ENCODE measurements at places on chromosomes 6 and 20. TPM values are rescaled to one million over a fixed set of nuclear protein-coding genes. Genes with fewer than 3 reads are reported as not detected.

Gene OPRL1
- total RNA-seq, result 0.93 TPM

Gene ACSS2
- 39.1 TPM for total RNA-seq

Gene ME1
- total RNA-seq, result 1.9 TPM

Gene CEP43
- 11.4 TPM for total RNA-seq

Gene JPH2
- 76.8 TPM for total RNA-seq

Gene TCP11
- 0.44 TPM for total RNA-seq

Gene DDO
- total RNA-seq, result 0.49 TPM

Gene NFYA
- total RNA-seq, result 14.4 TPM

Gene ARMC12
- total RNA-seq, result 0.62 TPM

Gene TOX2
- total RNA-seq, result 0.44 TPM

GRCh38 chr6:13712599-13712898 lies 914 bp upstream of the RANBP9 start:
- H3K36me3 ChIP-seq, result no peaks in the 10 kb centered on the region
- H3K4me1 ChIP-seq, result peaks cover 11% of the 10 kb centered on the region
- peak overlapping the region; percentile 67 for H3K4me3 ChIP-seq
- DNase-seq, result peak; percentile 79

- DNase-seq, result no peak
- H3K27ac ChIP-seq, result no peak overlapping the region
- no peaks in the 10 kb centered on the region for H3K36me3 ChIP-seq
- H3K4me3 ChIP-seq, result no peak overlapping the region
Measured at GRCh38 chr20:36125097-36125496, 29.4 kb upstream of the EPB41L1 start.

DNA sequence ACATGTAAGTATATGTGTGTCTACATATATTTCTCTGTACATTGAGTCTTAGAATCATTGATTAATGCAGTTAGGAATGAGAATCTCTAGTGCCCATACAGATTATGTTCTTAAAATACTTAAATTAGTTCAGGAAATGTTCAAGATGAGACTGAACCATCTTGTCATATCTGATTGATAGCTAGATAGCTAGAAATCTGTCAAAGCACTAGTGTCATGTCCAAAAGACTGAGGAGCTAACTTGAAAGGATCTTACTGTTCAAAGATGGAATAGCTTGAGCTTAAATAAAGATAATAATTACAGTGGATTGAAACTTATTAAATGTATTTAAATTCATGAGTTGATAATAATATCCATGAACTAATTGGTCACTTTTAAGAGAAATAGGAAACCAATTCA lies 191.7 kb upstream of the TCF21 start:
- no peak for DNase-seq
- H3K4me1 ChIP-seq, result peaks cover 3% of the 10 kb centered on the region
- no peaks in the 10 kb centered on the region for H3K36me3 ChIP-seq

DNA sequence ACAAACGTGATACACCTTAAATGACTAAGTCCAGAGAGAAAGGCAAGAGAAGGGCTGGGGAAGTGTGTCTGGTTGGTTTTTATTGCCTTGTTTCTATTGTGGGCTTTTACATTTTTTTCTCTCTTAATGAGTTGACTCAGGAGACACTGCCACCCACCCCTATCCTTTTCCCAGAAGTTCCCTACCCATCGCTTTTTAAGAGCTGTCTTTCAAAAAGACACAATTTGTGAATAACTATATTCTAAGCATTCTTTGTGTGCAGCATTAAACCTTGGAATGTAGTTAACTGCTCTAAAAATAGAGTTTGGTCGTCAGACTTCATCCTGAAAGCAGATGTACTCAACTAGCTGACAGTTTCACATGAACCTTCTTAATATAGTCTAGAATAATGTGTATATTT lies 174.9 kb downstream of the ISM1 start:
- no peaks in the 10 kb centered on the region for H3K27me3 ChIP-seq
- H3K36me3 ChIP-seq, result no peaks in the 10 kb centered on the region
- no peaks in the 10 kb centered on the region for H3K4me1 ChIP-seq
- peak; percentile 30 for DNase-seq
- H3K4me3 ChIP-seq, result no peak overlapping the region
- H3K27ac ChIP-seq, result no peak overlapping the region

- no peaks in the 10 kb centered on the region for H3K27me3 ChIP-seq
- no peaks in the 10 kb centered on the region for H3K36me3 ChIP-seq
- H3K27ac ChIP-seq, result no peak overlapping the region
- H3K4me1 ChIP-seq, result no peaks in the 10 kb centered on the region
- no peak for DNase-seq
Measured at GRCh38 chr20:8624046-8624445, 444.8 kb upstream of the PLCB4 start.

DNA sequence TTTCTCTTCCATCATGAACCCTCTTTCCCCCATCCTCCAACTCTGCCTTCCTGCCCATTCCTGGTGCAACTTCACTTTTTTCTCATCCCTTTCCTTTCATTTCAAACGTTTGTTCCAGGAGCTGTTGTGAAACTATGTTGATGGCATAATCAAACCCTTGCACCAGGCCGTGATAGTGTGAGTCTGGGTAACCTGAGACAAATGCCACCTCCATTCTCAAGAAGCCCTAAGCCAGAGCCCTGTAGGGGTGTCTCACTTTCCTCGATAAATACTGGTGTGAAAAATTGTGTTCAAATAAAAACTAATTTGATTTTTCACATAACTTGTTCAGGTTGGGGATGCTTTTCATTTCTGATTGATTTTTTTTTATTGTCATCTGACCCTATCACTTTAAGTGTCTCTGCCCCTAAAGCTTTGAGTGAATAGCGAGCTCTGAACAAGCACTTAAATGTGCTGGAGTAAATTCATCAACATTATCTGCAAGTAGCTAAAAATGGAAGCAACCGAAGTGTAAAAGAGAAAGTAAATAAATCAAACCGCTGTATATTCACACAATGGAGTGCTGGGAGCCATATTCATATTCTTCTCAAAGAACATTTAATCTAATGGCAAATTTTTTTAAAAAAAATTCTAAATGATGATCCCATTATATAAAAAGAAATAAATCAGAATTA lies 303.1 kb upstream of the CDYL start:
- no peak for DNase-seq
- no peaks in the 10 kb centered on the region for H3K4me1 ChIP-seq
- H3K36me3 ChIP-seq, result no peaks in the 10 kb centered on the region

DNA sequence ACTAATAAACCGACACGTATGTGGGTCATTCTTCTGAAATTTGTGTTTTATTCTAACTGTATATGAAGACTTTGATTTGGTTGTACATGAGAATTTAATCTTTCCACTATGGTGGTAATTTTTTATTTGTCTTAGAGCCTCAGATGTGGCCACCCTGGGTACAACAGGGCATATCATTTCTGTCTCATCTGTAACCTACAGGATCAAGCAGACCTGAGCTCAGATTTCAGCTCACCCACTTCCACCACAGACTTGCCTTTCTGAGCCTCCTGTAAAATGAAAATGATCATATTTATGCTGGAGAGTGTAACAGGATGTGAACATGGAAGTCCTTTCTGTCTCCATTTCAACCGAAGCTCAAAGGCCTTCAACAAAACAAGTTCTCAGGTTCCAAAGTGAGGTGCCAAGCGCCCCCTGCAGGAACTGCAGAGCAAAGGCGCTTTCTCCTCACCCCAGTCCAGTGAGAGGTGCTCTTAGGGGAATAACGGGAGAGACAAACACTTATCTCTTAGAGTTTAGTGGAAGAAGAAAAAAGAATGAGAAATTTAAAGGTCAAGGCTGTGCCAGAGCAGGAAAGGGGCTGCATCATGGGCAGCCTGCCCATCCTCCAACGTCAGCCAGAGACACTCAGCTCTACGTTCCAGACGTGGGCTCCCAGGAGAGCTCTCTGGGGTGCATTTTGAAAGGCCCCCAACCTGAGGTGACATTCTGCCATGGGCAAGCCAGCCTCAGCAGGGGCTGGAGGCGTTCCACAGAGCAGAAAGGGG lies 23.0 kb upstream of the CD24 start:
- no peaks in the 10 kb centered on the region for H3K27me3 ChIP-seq
- H3K36me3 ChIP-seq, result no peaks in the 10 kb centered on the region
- H3K27ac ChIP-seq, result no peak overlapping the region
- no peak overlapping the region for H3K4me3 ChIP-seq

DNA sequence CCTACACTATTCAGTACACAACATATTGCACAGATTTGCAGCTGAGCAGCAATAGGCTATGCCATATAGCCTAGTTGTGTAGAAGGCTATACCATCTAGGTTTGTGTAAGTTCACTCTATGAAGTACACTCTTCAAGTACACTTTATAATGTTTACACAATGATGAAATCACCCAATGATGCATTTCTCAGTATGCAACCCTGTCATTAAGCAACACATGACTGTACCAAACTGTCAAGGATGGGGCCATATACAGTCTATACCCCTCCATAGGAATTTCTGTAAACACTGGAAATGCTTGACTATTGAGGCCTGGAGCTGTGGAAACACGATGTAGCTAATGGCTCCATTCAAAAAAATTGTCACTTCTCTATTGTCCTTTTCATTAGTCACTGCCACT lies 535.4 kb downstream of the EPM2A start:
- H3K36me3 ChIP-seq, result no peaks in the 10 kb centered on the region
- H3K4me1 ChIP-seq, result no peaks in the 10 kb centered on the region
- H3K4me3 ChIP-seq, result no peak overlapping the region
- no peaks in the 10 kb centered on the region for H3K27me3 ChIP-seq

GRCh38 chr6:13190376-13190775 lies 138.0 kb downstream of the TBC1D7 start:
- H3K27ac ChIP-seq, result no peak overlapping the region
- DNase-seq, result no peak
- no peaks in the 10 kb centered on the region for H3K36me3 ChIP-seq
- H3K4me3 ChIP-seq, result no peak overlapping the region

GRCh38 chr6:2782356-2782708 lies 17.1 kb downstream of the WRNIP1 start:
- H3K4me3 ChIP-seq, result no peak overlapping the region
- peaks cover 43% of the 10 kb centered on the region for H3K36me3 ChIP-seq
- H3K4me1 ChIP-seq, result peaks cover 36% of the 10 kb centered on the region
- H3K27me3 ChIP-seq, result no peaks in the 10 kb centered on the region
- peak overlapping the region; percentile 76 for H3K27ac ChIP-seq
- DNase-seq, result no peak

DNA sequence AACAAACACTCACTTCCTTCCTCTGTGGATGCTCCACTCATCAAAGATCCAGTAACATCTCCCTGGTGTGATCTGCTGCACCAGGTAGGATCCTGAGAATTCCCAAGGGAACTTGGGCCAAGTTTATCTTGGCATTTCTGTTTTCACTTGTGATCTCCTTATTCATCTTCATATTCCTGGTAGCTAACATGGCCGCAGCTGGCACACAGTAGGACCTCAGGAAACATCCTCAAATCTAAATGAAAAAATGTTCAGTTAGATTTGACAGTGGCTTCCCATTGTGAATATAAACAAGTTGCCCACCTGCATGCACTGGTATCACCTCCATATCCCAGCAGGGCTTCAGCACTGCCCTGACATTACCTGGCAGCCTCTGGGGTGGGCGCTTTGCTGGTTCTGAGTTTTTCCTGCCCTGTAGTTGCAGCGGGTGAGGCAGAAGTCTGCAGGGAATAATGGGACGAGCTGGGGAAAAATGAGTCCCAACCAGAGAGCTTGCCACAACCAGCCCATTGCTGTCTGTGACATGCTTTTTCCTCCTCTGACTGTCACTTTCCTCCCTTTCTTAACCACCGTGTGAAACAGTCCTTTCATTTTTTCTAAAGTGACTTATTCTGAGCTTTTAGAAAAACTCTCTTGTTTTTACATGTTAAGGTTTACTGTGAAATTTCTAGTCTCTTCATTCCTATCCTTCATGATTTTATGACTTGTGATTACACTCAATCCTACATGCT lies 9.4 kb upstream of the DSTN start:
- no peak overlapping the region for H3K4me3 ChIP-seq
- H3K4me1 ChIP-seq, result peaks cover 16% of the 10 kb centered on the region
- no peak for DNase-seq
- H3K27ac ChIP-seq, result no peak overlapping the region

DNA sequence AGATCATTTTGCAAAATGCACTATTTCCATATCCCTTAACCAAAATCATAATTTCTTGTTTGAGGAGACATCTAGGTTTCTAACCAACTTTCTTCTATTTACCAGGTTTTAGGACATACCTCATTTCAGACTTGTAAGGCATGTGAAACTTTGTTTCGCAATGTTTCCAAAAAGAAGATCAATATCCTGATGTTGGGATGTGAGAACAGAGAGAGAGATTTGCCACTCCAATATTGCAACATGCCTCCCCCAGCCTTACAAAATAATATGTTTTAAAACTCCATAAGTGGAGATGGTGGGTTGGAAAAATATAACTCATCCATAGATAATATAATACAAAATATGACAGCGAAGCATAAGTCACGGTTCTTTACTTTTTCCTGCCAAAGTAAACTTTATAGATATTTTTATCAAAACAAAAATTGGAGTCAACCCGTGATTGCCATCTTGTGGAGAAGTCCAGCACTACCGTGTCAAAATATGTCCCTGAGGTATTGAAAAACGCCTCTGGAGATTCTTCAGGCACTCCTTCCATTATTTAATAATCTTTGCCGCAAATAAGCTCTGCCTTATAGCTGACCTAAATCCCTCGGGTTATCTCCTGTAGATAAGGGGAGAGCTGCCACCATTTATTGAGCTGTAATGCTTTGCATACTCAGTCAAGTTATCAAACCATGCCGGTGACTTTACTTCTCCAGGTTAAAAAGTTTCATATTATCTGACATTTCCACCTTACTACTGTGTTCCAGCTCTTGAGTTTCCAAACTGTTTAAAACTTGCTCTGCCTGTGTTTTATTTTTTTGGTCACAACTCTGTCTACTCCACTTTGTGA lies 534.2 kb downstream of the HACE1 start:
- peak; percentile 28 for DNase-seq
- no peaks in the 10 kb centered on the region for H3K36me3 ChIP-seq
- no peaks in the 10 kb centered on the region for H3K27me3 ChIP-seq
- H3K4me1 ChIP-seq, result no peaks in the 10 kb centered on the region
- no peak overlapping the region for H3K4me3 ChIP-seq
- H3K27ac ChIP-seq, result no peak overlapping the region

GRCh38 chr6:90158936-90159335 lies 137.7 kb downstream of the BACH2 start:
- no peaks in the 10 kb centered on the region for H3K36me3 ChIP-seq
- no peak overlapping the region for H3K4me3 ChIP-seq
- DNase-seq, result no peak
- H3K27me3 ChIP-seq, result no peaks in the 10 kb centered on the region
- peaks cover 2% of the 10 kb centered on the region for H3K4me1 ChIP-seq
- no peak overlapping the region for H3K27ac ChIP-seq
